Esophagus muscularis mucosa (tissue), 4 donors: ENCODE measurements at places on chromosomes 4 and X. TPM values are rescaled to one million over a fixed set of nuclear protein-coding genes. Genes with fewer than 3 reads are reported as not detected.
A peak's percentile ranks its signal among the peaks of the same experiment; 100 is the strongest.

DNA sequence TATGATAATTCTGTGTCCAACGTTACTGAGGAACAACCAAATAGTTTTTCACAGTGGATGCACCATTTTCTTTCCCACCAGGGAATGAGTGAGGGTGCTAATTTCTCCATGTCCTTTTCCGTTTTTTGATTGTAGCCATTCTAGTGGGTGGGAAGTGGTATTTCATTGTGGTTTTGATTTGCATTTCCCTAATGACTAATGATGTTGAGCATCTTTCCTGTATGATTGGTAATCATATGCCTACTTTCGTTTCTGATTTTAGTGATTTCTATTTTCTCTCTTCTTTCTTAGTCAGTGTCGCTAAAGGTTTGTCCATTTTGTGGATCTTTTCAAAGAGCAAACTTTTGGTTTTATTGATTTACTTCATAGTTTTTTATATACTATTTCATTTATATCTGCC is 32.1 kb upstream of the TEX13D start:
- H3K4me1 ChIP-seq = no peaks in the 10 kb centered on the region
- no peak for DNase-seq
- H3K27me3 ChIP-seq = no peaks in the 10 kb centered on the region
- H3K36me3 ChIP-seq = no peaks in the 10 kb centered on the region
- H3K27ac ChIP-seq = no peak overlapping the region

DNA sequence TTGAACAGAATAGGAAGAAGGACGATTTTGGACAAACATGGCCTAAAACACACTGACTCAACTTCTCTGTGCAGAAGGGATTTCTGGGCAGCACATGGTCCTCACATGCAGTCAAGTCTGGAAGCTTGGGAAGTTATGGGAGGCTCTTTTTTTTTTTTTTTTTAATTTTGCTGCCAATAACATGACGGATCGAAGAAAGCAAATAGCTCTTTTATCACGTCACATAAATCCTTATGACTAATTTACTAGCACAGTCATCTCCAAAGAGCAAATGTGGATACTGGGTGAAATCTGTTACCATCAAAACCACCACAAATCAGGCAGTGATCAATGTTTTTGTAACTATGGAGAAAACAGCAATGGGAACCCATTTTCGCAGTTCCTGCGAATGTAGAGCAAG is 193.3 kb upstream of the FAM9B start:
- no peak overlapping the region for H3K4me3 ChIP-seq
- H3K27ac ChIP-seq = no peak overlapping the region
- DNase-seq = no peak
- no peaks in the 10 kb centered on the region for H3K36me3 ChIP-seq
- no peaks in the 10 kb centered on the region for H3K4me1 ChIP-seq

DNA sequence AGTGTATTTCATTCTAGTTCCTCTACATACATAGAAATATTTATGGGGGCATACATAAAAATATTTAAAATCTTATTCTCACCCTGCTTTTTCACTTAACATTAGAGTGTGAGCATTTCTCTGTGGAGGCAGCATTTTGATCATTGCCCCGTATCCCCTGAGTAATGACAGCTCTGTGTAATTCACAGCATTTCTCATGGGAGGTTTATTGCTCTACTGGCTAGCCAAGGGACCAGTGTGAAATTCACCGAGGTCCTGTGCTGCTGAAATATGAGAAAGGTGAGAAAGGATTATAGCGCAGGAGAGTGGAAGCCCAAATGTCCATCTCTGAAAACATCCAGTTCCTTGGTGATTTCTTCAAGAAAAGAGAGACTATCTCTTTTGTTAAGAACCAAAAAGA is 22.9 kb downstream of the PDGFC start:
- H3K4me1 ChIP-seq = peaks cover 100% of the 10 kb centered on the region
- H3K27ac ChIP-seq = peak overlapping the region; percentile 79
- no peak for DNase-seq
- H3K27me3 ChIP-seq = no peaks in the 10 kb centered on the region

DNA sequence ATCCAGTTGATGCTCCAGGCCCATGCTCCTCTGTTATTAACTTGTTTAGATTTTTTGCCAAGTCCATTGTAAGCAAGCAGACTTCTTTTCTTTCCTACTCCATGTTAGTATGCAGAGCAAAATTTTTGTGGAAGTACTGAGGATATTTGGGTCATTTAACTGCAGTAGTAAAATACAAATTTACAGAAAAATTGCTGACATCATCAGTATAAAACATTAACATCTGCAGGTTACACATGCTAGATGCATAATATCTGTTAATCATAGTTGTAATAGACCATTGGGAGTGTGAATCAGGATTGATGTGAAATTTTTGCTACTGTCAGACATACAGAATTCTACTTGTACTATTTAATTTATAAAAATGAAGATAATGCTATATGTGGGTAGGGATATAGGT is 454.1 kb upstream of the CXorf51B start:
- DNase-seq = no peak
- no peaks in the 10 kb centered on the region for H3K27me3 ChIP-seq
- H3K36me3 ChIP-seq = no peaks in the 10 kb centered on the region

The SOD3 gene
- total RNA-seq = 404 TPM

DNA sequence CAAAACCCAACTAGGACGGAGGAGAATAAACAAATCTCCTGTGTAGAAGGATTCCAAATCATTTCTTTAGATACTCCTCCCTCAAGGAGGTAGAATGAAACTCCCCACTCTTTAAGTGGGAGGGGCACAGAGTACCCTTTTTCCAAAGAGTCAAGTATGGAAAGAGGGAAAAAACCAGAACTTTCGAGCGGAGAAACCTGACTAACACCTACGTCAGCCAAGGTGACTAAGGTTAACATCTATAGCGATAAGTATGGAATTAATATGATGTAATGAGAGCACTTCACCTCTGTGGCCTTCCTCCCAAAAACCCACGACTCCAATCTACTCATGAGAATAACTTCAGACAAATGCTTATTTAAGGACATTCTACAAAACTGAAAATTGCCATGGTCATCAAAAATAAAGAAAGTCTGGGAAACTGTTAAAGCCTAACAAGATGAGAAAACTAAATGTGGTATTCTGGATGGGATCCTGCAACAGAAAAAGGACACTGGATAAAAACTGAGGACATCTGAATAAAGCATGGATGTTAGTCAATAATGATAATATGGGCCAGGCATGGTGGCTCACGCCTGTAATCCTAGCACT is 157.0 kb upstream of the MAP3K15 start:
- no peak overlapping the region for H3K4me3 ChIP-seq
- H3K27ac ChIP-seq = no peak overlapping the region
- no peaks in the 10 kb centered on the region for H3K4me1 ChIP-seq
- H3K27me3 ChIP-seq = no peaks in the 10 kb centered on the region
- no peak for DNase-seq

The CFP gene
- total RNA-seq = 12.9 TPM

The ATP1B4 gene
- not detected for total RNA-seq

The GC gene
- total RNA-seq = not detected

DNA sequence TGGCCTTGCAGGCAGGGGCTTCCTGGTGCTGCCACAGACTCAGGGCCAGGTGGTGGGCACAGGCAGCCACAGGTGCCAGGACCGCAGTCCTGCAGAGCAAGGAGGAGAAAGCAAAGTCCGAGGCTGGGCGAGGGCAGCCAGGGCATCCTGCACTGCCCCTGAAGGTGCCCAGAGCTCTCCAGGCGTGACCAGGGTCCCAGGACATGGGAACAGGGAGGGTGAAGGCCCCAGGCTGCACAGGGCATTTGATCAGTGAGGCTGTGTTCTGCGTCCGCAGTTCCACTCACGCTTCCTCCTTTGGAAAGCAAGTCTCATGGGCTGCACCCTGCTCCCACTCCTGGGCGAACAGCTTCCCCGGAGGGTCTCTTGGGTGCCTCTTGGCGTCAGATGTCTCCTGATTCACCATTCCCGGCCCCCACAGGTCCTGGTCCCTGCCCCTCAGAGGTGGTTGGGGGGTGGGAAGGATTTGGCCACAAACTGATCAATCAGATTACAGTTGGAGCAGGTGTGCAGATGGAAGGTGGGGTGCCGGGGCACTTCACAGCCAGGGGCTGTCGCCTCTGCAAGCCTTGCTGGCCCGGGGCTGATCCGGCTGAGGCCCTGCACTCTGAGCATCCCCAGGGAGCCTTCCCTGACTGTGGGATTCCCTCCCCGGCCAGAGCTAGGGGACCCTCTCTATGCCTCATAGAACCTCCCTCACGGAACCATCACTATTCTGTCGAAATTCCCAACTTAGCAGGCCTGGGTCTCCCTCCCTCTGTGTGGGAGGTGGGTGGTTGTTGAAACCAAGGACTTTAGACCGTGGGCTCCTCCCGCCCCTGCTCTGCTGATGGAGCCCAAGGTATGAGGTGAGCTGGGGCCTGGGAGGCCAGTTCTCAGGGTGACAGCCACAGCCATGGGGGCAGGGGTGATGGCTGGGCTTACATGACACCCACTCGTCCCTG is 3.3 kb downstream of the SH3TC1 start:
- no peak for DNase-seq
- peaks cover 54% of the 10 kb centered on the region for H3K4me1 ChIP-seq
- no peak overlapping the region for H3K4me3 ChIP-seq
- no peak overlapping the region for H3K27ac ChIP-seq

The CENPVL3 gene
- not detected for total RNA-seq

GRCh38 chr4:139763672-139764071 is 98.1 kb downstream of the MGST2 start:
- H3K27me3 ChIP-seq = no peaks in the 10 kb centered on the region
- H3K4me3 ChIP-seq = no peak overlapping the region
- DNase-seq = no peak
- H3K27ac ChIP-seq = peak overlapping the region; percentile 25

GRCh38 chr4:156929386-156930105 is 42.1 kb downstream of the PDGFC start:
- H3K27ac ChIP-seq = no peak overlapping the region
- H3K4me1 ChIP-seq = peaks cover 24% of the 10 kb centered on the region
- no peaks in the 10 kb centered on the region for H3K36me3 ChIP-seq
- DNase-seq = no peak

DNA sequence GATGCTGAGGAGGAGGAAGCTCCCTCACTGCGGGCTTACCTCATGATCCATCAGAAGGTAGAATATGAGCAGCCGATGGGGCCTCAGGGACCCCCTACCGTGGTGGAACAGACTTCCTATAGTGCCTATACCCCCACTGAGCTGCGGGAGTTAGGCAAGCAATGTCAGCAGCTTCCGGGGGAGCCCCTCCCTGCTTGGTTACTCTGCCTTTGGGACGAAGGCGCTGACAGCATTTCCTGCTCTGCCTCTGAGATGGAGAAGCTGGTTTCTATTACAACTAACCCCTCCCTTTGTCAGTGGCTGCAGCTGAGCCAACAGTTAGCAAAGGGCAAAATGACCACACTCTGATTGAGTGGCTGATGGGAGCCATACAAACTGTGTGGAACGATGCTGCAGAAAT is 430.7 kb downstream of the IDS start:
- no peak overlapping the region for H3K4me3 ChIP-seq
- H3K27ac ChIP-seq = no peak overlapping the region
- DNase-seq = peak; percentile 81
- no peaks in the 10 kb centered on the region for H3K4me1 ChIP-seq
- H3K36me3 ChIP-seq = no peaks in the 10 kb centered on the region
- no peaks in the 10 kb centered on the region for H3K27me3 ChIP-seq

The ANOS1 gene
- total RNA-seq = 2.7 TPM

The XAGE2 gene
- not detected for total RNA-seq

DNA sequence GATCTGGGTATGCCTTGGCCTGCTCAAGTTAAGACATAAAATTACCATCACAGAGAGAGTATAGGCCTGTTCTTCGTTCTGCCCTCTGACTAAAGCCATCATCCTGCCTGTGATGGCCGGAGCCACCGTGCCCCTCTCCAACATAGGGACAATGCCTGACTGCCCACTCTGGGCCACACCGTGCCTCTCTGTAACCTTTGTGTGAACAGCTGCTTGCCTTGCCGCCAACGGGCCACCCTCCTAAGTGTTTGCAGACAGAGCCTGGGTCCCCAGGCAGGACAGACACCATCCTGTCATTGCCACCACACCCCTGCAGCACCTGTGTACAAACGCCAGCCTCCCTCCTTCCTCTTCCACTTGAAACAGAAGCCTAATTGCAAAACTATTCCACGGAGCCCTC is 298.7 kb upstream of the TENM3 start:
- peaks cover 3% of the 10 kb centered on the region for H3K4me1 ChIP-seq
- no peaks in the 10 kb centered on the region for H3K36me3 ChIP-seq
- no peak for DNase-seq
- H3K4me3 ChIP-seq = no peak overlapping the region
